T-helper 2 cell treated with Interferon-gamma antibody and Interleukin-4, amounts not matched to agents 5 μg/mL and 100 μg/mL, for 36 hours (primary cell): ENCODE measurements at places on chromosomes 6 and 20.

DNA sequence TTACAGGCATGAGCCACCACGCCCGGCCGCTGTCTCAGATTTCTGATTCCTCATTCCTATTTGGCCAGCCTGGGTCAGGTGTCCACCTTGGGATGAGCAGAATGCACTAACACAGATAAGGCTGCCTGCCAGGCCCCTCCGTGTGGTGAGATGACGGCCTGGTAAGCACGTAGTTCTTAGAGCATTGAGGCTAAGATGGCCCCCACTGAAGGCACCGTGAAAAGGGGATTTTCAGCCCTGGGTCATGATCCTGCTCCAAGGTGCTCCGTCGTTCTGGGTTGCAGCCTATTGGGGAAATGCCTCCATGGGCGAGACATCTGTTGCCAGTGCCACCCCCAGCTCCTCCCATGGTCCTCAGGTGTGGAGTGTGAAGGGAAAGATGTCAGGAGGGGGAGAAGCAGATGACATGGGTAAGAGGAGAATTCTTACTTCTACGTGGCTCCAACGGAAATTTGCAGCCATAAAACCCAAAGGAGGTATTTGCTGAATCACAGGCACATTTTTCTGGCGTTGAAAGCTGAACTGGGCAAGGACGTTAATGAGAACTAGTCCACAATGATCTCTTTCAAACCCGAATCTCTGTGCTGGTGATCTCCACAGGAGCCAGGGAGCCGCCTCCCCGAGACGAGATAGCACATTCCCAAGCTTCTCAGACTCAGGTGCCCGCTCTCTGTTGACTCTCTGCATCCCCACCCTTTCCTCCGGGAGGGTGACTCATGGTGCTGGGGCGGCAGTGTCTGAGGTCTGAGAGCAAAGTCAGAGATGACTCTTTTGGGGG is 34.0 kb upstream of the BMP6 start:
- DNase-seq = no peak

DNA sequence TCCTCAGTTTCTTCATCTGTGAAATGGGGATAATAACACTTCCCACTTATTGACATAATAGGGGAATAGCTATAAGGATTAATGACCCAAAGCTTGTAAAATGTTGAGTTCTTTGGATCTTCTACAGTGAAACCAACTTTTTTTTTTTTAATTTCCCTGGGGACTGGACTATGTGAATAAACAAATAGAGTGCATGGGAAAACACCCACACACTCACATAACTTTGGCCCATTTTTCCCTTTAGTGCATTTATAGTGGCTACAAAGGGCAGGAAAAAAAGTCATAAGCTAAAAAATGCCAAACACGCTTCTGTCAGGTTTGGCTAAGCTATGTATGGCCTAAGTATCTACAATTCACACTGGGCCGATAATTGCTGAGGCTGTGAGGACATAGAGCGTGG is 406.2 kb upstream of the JAG1 start:
- DNase-seq = no peak

DNA sequence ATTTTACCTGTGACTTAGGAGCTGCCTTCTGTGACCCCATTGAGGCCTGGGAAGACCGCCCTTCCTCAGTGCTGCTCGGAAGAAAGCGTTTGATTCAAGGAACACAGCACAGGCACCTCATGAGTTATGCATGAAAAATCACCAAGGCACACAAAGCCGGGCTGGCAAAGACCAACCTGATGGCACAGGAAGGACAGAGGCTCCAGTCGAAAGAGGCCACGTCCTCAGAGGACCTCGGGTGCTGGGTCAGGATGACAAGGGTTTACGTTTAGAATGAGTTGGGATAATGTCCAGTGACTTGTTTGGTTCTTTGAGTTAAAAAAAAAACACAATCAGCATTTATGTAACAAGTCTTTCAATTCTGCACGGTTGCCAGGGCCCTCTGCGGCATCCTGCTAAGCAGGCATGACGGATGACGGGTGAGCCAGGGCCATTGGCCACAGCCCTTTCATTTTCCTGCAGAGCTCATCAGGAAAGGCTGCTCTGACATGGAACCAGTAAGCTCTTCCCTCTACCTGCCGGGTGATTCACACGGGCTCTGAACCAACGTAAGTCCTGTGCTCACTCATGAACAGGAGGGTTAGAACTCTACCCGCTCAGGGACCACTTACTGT is 112.8 kb downstream of the DACT2 start:
- no peak for DNase-seq

DNA sequence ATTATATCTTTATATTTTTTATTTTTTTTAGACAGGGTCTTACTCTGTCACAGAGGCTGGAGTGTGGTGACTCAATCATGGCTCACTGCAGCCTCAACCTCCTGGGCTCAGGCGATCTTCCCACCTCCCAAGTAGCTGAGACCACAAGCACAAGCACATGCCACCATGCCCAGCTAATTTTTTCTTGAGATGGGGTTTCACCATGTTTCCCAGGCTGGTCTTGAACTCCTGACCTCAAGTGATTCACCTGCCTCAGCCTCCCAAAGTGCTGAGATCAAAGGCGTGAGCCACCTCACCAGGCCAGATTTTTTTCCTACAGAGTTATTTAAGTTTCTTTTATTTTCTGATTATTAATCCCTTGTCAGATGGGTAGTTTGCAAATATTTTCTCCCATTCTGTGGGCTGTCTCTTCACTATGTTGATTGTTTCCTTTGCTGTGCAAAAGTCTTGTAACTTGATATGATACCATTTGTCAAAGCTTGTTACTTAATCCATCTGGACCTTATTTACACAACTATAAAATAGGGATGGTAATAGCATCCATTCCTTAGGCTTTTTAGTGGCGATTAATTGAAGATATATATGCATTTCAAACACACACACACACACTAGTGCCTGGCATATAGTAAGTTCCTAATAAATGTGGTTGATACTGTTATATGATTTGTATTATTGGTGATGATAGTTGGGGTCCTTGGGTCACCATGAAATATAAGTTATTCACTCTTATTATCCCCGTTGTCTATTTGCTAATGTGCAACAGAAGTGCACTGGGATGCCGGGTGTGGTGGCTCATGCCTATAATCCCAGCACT is 187.1 kb downstream of the BCAS1 start:
- no peak for DNase-seq

GRCh38 chr6:43627008-43627825 is 1.8 kb downstream of the GTPBP2 start:
- no peak for DNase-seq

DNA sequence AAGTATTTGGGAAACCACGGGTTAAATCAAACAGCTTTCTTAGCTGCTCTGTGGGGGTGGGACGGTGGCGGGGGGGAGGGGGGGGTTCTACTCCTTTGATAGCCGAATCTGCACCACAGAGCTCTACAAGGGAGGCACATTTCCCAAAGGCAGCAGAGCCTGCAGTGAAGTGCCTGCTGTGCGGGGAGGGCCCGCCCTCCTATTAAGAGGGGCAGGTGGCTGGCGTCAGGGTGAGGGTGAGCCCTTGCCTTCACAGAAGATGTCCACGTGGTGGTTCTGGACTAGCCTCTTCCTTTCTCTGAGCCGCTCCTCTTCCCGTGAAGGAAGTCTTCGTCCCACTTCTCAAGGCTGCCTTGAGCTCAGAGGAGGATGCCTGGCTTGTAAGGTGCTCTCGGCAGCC is 174.9 kb upstream of the THBS2 start:
- DNase-seq = no peak

- no peak for DNase-seq
Observed at GRCh38 chr20:10436053-10436699, 1.1 kb downstream of the SLX4IP start.

- DNase-seq = peak; percentile 41
Observed at GRCh38 chr6:16591396-16592222, 169.7 kb downstream of the ATXN1 start.

DNA sequence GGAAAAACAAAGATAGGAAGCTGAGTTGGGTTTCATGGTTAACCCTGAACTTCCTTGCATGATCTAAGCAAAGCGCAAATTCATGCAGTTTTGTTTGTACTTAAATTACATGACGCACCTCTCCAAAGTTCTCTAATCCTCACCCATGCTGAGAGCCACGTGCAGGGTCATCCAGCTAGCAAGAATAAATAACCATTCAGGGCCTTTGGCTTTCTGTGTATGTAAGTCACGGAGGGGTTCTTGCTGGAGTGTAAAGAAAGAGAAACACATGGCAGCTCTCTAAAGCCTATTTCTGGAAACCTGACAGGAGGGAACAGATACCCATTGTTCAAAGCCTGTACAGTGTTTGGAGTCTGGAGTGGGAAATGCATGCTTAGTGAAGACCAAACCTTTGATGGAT is 171.7 kb upstream of the CCN2 start:
- no peak for DNase-seq

DNA sequence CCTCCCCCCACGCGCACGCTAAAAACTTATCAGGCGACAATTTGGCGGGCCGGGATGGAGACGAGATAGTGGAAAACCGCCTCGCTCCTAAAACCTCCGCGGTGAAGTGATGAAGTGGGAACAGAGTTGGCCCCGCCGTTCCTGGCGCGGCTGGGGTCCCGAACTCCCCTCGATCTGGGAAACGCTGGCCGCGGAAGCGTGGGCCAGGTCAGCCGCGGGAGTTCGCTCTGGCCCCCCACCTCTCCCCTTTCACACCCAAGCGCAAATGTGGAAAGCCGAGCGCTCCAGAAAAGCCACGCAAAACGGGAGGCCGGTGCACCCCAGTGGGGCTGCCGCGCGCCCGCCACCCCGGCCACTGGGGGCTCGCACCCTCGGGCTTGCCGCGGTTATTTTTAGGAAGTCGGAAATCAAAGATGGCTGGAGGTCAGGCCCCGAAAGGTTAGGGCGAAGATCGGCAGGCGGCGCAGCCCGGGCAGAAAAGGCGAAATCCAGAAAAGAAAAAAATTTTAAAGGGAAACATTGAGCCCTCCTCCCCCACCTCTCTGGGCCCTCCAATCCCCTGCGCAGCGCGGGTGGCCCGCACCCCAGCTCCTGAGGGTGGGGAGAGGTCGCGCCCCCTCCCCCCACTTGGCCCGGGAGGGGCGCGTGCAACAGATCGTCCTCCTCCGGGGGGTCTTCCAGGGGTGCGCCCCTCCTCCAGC is 1.0 kb downstream of the SALL4 start:
- DNase-seq = no peak

DNA sequence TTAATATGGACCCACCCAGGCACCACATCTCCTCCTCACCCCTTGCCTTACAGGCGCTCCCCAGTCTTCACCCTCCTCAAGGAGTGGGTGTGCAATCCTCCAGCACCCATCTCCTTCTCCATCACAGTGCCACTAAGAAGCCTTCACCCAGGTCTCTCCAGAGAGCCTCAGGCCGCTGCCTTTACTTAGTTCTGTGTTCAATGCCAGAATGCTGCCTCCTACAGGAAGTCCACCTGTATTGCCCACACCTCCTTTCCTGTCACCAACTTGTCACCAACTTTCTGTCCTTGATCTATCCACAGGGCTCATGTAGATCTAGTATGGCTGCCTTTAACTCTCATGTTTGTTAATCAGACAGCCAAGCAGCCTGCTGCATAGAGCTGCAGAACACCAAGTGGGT is 586 bp upstream of the LST1 start:
- no peak for DNase-seq

GRCh38 chr6:13494137-13494536 is 6.7 kb upstream of the GFOD1 start:
- no peak for DNase-seq

GRCh38 chr6:33632558-33633039 is 11.5 kb downstream of the ITPR3 start:
- peak; percentile 44 for DNase-seq

DNA sequence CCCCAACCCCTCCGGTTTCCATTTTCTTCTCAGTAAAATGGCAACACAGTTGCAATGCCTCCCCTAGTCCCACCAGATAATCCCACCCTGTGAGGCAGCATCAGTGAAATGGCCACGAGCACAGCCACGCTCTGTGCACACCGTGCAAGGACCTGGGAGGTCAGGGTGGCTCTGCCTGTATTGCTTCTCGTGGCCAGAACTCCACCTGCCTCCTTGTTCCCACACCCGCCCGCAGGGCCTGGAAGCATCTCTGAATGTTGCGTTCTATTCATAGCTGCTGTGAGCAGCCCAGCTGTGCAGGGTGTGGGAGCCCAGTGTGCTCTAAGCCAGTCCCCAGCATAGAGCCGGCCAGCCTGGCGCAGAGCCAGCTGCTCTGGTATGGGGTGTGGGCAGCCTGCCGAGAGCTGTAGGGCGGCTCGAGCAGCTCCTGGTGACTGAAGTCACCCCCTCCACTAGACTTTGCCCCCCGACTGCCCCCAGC is 161.1 kb downstream of the DLL1 start:
- DNase-seq = no peak
